ENCODE measurements at places on chromosomes 16 and 17.
A peak's percentile ranks its signal among the peaks of the same experiment; 100 is the strongest.

- no peak for DNase-seq
These were observed 35.0 kb downstream of the PSME3IP1 start for GRCh38 chr16:57150682-57151330.

DNA sequence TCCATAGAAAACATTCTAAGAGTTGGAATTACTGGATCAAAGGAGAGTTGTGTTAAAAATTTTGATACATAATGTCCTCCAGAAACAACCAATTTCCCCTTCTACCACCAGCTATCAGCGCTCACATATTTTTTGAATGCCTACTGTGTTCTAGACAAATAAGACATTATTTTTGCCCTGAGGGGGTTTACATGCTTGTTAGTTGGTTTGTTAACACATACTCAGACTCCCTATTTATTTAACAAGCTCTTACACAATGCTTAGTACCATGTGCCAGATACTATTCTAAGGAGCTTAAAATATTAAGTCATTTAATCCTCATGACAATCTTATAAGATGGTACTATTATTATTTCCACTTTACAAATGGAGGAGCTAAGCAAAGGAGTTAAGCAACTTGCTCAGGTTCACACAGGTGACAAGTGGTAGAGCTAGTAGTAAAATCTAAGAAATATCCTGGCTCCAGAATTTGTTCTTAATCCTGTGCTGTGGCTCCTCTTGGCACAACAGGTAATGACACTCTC lies 194.2 kb downstream of the UTP18 start:
- no peak for DNase-seq

DNA sequence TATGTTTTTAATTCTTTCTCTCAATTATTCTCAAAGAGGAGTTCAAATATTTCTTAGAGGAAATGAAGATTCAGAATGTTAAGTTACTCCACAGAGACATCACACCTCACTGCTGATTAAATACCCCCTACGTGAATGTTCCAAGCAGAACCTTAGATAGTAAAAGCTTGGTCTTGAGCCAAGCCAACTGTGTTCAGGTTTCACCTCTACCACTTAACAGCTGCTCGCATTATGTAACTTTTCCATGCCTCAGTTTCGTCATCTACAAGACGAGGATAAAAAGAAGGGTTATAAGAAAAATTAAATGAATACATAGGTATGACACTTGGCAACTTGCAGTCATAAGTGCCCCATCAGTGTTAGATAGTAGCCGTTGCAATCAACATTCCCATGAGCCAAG lies 356.2 kb downstream of the RBFOX1 start:
- DNase-seq: no peak

GRCh38 chr17:32528825-32529224 lies 42.0 kb downstream of the CDK5R1 start:
- no peak for DNase-seq

- no peak for DNase-seq
These were observed 1.5 kb upstream of the SLC38A8 start for GRCh38 chr16:84044118-84044488.

GRCh38 chr17:80049986-80050385 lies 13.5 kb downstream of the CCDC40 start:
- DNase-seq: no peak

DNA sequence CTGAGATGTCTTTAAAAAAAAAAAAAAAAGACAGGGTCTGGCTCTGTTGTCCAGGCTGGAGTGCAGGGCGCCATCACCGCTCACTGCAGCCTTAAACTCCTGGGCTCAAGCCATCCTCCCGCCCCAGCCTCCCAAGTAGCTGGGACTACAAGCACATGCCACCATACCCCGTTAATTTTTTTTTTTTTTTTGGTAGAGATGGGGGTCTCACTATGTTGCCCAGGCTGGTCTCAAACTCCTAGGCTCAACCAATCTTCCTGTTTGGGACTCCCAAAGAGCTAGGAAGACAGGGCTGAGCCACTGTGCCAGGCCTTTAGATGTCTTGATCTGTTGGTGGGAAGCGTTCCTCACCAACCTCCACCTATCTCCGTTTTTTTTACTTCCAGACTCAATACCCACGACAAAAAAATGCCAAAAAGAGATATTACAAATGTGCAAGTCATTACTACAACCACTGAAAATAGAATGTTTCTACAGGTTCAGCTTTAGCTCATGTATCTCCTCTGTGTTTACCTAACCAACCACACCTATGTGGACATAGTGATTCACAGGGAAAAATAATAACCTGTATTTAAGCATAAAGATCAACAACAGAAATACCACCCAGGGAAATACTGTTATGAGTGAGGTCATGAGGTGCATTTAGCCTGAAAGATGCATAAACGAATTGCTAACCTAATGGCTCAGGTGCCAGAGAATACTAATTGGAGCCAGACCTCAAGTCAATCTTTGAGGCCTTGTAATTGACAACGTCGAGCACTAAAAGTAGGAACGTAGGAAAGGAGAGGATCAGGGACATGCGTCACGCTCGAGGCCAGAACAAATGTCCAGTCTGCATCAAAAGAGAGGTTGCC lies 22.6 kb downstream of the NACA2 start:
- peak; percentile 23 for DNase-seq

DNA sequence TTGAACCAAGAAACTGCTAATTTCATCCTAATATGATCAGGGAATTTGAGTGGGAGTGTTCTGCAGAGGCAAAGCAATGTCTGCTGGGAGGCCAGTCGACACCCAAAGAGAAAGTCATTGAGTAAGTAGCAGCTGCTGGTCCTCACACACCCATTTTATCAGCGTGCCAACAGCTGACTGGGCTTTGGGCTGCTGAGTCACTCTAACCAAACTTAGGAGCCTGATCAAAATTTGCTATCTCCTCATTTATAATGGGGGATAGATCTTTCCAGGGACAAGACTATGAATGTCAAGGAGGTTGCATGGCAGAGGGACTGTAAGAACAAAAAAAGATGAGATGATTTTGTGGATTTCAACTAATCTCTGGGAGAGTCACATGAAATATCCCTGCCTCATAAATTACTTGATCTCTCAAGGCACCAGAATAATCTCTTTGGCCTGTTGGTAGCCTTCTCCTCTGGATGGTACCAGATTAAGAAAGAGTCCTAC lies 32.9 kb downstream of the CPSF4L start:
- no peak for DNase-seq

- no peak for DNase-seq
These were observed 226.2 kb upstream of the CA10 start for GRCh38 chr17:52384695-52385094.

DNA sequence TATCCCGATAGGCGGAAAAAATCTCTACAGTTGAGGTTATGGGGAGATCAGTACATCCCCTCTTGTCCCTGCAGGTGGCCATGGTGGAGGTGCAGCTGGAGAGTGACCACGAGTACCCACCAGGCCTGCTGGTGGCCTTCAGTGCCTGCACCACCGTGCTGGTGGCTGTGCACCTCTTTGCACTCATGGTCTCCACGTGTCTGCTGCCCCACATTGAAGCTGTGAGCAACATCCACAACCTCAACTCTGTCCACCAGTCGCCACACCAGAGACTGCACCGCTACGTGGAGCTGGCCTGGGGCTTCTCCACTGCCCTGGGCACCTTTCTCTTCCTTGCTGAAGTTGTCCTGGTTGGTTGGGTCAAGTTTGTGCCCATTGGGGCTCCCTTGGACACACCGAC lies 4.2 kb downstream of the ORAI3 start:
- no peak for DNase-seq

- DNase-seq: no peak
These were observed 1.8 kb upstream of the HOXB8 start for GRCh38 chr17:48616717-48617470.

GRCh38 chr16:48117217-48118105 lies 38.3 kb downstream of the ABCC12 start:
- DNase-seq: no peak

DNA sequence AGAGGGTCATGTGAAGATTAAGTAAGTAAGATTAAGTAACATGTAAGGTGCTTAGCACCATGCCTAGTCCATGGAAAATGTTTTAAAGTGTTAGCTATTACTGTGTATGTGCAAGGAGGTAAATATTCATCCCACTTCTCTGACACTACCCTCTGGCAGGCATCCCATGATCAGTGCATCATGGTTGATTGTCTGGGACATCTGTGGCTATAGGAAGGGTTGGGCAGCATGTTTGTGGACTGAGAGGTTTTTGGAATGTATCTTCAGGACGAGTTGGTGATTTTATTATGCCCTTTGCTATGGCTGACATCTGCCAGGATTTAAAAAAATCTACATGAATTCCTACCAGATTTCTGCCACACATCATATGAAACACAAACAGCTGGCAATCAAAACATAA lies 6.5 kb upstream of the TAOK1 start:
- no peak for DNase-seq

GRCh38 chr17:20063665-20064648 lies 54.8 kb downstream of the SPECC1 start:
- no peak for DNase-seq

DNA sequence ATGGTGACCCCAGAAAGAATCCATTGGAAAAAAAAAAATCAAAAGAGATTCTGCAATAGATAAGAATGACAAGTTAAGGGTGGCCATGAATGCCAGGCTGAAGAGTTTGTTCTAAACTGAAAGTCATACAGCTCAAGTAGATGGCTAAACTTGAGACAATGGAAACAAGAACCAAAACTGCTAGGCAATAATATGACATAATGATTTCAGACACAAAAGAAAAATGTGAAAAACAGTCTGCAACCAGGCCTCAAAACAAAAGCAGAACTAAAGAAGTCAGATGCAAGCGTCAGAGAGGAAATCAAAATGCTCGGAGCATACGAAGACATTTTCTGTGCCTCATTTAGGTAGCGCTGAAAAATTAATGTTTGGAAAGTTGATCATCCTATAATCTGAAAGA lies 54.4 kb upstream of the YPEL2 start:
- no peak for DNase-seq

DNA sequence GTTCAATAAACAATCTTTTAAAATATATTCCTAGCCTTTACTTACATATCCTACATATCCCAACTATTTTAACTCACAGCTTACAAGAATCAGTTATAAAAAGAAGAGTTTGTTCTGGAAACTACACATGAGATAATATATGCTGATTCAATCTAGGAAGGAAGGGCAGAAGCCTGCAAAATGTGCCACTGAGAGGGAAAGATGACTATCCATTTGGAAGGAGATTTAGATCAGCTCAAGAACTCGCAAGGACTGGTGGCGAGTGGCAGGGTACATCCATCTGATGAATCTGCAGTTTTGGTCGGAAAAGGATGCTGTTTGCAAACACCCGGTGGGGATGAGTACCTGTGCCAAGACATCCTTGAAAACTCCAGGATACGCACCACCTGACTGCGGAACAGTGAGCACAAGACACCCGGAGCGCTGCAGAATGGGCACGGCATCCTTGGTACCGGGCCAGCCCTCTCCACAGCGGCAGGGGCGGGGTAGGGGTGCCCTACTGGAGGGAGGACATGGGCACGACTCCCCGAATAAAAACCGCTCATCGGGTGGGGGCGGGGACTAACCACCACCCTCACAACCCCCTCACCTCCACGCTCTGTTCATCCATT lies 723 bp downstream of the TRIM37 start:
- DNase-seq: no peak

- DNase-seq: no peak
These were observed 3.8 kb downstream of the MYH11 start for GRCh38 chr16:15853021-15853420.

- no peak for DNase-seq
These were observed 340.7 kb upstream of the DYNLRB2 start for GRCh38 chr16:80200079-80200478.

GRCh38 chr16:29011112-29011511 lies 26.3 kb downstream of the LAT start:
- no peak for DNase-seq

DNA sequence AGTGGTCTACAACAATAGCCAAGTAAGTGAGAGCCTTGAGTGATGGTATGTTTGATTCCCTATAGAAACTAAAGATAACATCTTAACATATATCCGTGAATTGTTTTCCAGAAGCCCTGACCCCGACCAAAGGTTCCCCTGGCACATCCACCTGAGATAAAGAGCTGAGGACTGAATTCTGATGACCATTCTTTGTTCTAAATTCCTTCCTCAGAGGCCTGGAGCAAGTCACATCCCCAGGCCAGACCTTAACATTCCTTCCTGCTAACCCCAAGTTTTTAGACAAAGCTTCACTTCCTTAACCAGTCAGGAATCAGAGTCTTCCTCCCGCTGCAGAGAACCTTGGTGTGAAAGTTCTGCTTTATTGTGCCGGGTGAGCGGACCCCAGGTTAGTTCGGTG lies 83.3 kb downstream of the PMP22 start:
- DNase-seq: no peak

DNA sequence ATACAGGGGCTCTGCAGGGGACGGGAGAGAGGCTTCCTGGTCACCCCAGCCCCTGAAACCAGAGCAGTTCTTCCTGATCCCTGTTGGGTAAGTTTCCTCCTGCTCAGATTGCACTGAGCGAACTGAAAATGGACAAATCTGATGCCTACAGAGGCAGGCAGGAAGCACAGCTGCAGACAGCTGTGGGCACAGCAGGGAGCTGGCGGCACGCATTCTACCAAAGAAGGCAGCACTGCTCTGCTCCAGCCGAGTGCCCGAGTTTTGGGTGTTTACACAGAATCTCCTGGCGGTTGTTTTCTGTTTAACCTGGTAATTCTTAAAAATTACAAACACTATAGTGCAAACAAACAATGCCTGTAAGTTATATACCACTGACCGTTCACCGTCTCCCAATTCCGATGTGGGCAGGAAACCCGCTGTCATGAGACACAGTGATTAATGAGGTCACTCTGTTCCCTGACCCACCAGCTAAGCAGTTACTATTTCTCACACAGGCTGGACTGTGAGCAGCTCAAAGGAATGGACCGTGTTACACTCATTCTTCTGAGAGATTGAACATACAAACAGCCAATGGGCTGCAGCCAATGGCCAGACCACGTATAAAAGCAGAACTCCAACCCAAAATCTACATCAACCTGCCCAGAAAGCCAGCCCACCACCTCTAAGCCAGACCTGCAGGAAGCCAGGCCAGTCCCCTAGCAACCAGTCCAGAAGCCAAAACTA lies 25.5 kb downstream of the NSMCE1 start:
- no peak for DNase-seq

DNA sequence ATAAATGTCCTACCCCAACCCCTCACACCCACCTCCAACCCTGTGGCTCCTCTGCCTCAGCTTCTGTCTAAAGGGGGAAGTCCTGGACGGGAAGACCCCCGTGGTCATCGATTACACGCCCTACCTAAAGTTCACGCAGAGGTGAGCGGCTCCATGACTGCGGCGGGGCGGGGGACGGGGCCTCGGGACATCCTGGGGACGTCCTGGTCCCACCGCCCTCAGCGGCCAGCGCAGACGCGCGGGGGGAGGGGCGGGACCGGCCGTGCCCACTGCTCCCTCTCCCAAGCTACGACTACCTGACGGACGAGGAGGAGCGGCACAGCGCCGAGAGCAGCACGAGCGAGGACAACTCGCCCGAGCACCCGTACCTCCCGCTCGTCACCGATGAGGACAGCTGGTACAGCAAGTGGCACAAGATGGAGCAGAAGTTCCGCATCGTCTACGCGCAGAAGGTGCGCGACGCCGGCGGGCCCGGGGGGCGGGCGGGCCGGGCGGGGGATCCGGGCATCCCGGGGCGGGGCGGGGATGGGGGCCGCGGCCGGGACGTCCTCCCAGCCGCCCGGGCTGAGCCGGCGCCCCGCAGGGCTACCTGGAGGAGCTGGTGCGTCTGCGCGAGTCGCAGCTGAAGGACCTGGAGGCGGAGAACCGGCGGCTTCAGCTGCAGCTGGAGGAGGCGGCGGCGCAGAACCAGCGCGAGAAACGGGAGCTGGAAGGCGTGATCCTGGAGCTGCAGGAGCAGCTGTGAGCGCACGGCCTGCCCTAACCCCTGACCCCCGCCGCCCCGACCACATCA lies 6.7 kb downstream of the RUNDC3A start:
- DNase-seq: no peak
